IPS-NIHi11 (cell line): ENCODE measurements at places on chromosomes 16 and 17.

- DNase-seq: no peak
Observed at GRCh38 chr17:10332515-10332914, 40.3 kb downstream of the MYH13 start.

- no peak for DNase-seq
Observed at GRCh38 chr16:82421851-82422250, 204.9 kb upstream of the CDH13 start.

DNA sequence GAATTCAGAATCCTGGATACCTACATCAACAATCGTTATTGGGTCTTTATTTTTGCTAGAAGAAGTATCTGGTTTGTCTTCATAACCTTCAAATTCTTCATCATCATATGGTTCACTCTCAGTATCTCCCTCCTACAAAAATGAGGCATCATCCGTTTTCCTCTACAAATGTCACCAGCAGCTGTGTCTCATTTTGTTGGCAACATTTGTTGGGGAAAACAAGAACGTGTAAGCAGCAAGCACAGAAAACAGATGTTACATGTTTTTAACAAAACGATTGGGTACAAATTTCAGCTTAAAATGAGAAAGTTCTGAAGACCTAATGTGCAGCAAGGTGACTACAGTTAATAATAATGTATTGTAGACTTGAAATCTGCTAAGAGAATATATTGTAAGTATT is 8.7 kb downstream of the CCDC47 start:
- no peak for DNase-seq

DNA sequence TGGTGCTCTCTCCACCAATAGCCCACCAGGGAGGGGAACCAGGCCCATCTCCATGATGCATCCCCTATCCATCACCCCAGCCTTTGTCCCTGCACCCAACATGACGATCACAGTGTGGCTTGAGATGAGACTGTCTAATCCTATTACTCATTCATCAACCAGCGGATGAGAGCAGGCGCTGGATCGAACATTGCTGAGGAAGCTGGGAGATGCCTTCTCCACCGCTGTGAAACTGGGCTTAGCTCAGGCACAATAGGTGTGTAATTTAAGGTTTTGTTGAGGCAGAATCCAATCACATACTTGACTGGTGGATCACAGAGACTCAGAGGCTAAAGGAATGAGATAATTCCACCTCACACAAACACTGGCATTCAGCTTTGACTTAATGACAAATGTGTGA is 64.6 kb upstream of the IRX3 start:
- DNase-seq: no peak

- no peak for DNase-seq
Observed at GRCh38 chr17:68310152-68310551, 18.9 kb downstream of the ARSG start.

DNA sequence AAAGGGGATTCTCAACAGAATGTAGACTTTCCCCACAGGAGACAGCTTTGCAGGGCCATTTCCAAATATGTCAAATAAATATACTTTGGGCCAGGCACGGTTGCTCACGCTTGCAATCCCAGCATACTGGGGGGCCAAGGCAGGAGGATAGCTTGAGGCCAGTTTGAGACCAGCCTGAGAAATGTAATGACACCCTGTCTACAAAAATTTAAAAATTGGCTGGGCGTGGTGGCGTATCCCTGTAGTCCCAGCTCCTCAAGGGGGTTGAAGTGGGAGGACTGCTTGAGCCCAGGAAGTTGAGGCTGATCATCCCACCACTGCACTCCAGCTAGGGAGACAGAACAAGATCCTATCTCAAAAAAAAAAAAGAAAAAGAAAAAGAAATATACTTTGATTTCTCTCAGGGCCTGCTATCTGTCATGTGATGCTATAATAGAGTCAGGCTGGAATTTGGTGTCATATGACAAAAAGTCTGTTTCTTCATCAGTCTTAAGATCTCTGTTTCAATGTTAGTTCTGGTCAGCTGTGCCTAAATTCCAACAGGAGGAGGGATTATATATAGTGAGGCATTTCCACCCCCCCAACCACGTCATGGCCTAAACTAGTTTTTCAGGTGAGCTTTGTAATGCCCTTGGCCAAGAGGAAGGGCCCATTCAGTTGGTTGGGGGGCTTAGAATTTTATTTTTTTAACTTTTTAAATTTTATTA is 4.3 kb upstream of the ZDHHC7 start:
- no peak for DNase-seq

- no peak for DNase-seq
Observed at GRCh38 chr16:49720225-49720624, 135.7 kb downstream of the ZNF423 start.

DNA sequence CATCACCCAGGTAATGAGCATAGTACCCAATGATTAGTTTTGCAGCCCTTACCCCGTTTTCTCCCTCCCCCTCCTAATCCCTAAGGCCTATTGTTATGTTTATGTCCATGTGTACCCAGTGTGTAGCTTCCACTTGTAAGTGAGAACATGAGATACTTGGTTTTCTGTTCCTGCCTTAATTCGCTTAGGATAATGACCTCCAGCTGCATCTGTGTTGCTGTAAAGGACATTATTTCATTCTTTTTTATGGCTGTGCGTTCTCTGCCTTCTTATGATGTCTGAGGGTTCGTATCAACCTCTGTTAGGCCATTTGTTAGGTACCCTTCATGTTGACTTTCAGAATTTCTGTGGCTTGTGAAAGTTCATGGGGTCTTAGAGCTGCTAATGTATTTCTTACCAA is 31.0 kb downstream of the CTCF start:
- DNase-seq: peak; percentile 17

- no peak for DNase-seq
Observed at GRCh38 chr16:76943921-76944320, 247.1 kb upstream of the MON1B start.

DNA sequence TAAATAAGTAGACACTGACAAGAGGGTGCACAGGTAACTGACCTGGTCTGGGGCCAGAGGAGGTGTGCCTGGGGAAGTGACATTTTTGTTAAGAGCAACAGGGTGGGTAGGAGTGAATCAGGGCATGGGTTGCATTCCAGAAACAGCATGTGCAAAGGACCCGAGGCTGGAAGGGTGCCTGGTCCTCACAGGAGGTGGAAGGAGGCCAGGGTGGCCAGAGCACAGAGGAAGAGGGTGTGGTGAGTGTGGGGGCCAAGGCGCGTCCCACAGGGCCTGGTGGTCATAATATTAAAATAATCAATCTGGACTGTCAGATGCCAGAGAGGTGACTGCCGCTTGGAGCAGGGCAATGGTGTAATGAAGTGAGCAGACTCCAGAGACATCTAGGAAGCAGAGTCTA is 14.3 kb downstream of the ARHGAP23 start:
- DNase-seq: no peak

GRCh38 chr16:57444711-57445110 is 2.5 kb downstream of the CIAPIN1 start:
- DNase-seq: no peak

- peak; percentile 43 for DNase-seq
Observed at GRCh38 chr17:27489045-27489715, 32.9 kb downstream of the KSR1 start.

DNA sequence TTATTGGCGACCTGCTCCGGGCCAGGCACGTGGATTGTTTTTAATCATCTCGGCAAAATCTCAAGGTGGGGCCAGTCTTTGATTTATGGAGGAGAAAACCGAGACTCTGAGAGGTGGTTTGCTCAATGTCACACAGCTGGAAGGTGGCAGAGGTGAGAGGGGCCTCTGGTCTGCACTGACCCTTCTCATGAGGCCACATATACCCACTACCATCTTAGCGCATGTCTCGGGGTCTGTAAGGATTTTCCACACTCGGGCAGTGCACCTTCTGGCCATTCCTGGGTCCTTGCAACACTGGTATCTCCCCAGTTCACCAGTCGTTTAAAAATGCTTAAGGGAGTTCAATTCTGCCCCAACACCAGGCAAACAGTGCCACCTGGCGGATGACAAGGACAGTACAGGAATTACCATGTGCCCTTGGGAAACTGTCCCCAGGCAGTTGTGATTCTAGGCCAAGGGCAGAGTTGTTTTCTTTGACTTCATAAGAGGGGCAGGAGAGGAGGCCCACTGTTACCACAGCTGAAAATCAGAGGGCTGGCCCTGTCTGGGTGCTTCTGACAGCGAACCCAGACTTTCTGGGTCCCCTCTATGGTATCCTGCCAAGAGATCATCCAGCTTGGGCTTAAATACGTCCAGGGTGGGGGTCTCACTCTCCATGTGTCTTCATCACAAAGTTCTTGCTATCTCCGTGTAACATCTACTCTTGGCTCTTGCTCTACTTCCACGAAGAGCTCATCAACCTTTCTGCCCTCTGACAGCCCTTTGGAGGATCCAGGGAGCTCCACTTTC is 39.4 kb upstream of the RAI1 start:
- peak; percentile 81 for DNase-seq

- DNase-seq: no peak
Observed at GRCh38 chr17:14616528-14616927, 315.6 kb downstream of the HS3ST3B1 start.

GRCh38 chr16:26394409-26394808 is 672.3 kb upstream of the C16orf82 start:
- DNase-seq: no peak

DNA sequence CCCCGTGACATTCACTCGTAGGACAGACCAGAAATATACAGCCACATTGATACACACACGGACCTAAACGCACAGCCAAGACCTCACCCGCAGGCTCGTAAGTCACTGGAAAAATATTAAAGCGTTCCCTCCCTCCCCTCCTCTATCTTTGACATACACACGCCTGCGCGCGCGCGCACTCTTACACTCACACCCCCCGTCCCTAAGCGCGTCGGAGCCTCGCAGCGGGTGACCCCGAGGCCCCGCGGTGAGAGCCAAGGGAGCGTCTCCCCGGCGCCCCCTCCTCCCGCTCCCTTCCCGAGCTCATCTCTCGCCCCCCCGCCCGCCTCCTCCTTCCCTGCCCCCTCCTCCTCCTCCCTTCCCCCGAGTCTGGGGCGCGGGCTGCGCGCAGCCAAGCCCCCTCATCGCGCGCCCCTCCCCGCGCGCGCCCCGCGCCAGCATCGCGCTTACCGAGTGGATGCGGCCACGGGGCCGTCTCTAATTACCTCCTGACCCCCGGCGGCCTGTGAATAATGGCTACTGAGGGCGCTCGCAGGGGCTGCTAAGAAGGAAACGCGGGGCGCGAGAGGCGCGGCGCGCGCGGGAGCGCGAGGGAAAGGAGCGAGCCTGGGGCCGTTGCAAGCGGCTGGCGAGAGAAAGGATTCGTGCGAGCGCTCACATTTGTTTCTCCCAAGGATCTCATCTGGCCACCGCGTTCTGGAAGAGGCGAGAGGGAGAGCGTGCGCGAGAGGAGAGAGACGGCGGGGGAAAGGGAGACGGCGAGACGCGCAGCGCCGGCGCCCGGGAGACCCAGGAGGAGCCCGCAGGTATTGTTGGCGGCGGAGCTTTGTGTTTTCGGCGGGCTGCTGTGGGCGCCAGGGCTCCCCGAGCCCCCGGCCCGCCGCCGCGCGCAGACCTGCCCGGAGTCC is 42.4 kb downstream of the RAI1 start:
- peak; percentile 70 for DNase-seq

DNA sequence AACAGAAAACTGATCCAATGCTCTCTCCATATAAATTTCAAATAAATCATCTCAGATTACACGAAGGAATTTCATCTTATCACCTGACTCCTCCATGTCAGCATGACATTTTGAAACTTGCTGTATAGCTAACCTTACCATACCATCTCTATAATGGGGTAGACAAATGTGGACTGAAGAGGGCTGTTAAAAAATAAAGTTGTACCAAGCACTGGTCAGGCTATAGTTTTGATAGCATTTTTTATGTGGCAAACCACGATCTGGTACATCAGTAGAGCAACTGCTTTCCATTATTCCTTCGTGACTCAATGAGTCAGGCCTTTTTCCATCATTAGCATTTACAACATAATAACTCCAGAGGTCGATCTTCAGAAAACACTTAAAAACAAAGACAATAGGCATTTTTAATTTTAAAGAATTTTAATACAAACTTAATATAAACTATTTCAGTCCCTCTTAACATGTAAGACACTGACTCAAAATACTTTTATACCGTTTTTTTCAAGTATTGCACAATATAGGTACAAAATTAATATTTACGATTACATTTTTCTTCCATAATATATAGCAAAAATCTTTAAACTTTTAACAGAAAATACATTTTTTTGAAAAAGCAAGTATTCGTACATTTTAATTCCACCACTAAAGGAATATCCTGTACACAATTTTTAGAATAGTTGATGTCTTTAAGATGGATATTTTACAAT is 4.2 kb downstream of the TOB1 start:
- no peak for DNase-seq

DNA sequence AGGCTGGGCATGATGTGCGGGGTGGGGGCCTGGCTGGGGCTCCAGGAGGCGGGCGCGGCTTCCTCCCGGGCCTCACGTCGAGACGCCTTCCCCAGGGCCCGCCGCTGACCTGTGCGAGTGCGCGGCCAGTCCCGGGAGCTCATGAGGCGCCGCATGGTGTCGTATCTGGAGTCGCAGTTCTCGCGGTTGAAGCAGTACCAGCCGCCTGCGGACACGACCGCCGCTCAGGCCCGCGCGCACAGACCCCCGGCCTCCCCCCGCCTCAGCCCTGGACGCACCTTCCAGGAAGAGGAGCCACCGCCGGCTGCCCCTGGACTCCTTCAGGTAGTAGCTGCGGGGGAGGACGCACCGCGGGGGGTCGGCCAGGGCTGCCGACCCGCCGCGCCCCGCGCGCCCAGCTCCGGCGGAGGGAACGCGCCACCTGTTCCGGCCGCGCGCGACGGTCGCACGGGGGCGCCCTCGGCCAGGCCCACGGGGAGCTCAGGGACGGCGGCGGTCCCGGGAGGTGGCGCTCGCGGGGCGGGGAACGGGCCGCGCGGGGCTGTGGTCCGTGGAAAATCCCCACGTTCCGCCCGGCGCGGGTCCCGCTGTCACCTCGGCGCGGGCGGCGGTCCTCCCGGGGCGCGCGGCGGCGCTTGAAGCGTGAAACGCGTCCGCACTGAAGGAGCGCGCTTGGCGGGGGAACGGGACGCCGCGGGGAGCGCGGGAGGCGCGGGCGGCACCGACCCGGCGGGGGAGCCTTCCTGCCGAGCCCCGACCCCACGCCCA is 1.4 kb downstream of the NOTUM start:
- peak; percentile 79 for DNase-seq

DNA sequence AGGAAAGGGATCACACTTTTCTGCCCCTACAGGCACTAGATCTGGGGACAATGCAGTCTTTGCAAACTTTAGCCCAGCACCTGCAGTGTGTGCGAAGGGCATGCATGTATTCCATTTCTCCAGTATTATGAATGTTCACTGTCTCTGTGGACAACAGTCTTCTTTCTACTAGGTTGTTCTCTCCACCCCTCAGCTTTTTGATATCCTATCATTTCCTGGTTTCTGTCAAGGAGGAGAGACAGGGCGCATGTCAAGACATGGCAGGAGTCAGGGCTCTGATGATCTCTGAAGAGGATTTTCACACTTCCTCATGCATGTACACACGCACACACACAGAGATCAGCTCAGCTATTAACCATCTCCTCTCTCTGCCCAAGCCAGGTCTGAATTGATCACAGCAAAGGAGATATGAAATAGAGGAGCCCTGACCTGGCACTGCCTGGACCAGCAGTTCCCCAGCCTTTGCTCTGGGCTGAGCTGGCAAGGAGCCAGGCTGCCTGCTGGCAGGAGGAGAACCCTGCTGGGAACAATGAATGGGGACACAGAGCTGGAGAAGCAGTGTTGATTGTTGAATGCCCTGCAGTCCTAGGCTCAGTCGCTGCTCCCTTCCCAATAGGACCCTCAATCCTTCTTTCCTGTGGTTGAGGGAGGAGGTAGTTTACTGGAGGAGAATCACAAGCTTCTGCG is 2.6 kb downstream of the GPR179 start:
- DNase-seq: peak; percentile 73

- DNase-seq: no peak
Observed at GRCh38 chr17:56297184-56297583, 143.9 kb downstream of the ANKFN1 start.

- peak; percentile 20 for DNase-seq
Observed at GRCh38 chr17:82012640-82013295, 9.9 kb downstream of the CENPX start.

GRCh38 chr16:76985392-76986045 is 205.5 kb upstream of the MON1B start:
- DNase-seq: no peak
